ENCODE measurements at places on chromosomes 7 and 10. TPM values are rescaled to one million over a fixed set of nuclear protein-coding genes. Genes with fewer than 3 reads are reported as not detected.

The ARHGAP22 gene
- total RNA-seq, result 10.1 TPM

The FOXI2 gene
- total RNA-seq, result not detected

The ANKRD22 gene
- 0.42 TPM for total RNA-seq

The SCRN1 gene
- 63.3 TPM for total RNA-seq

The COL1A2 gene
- 659 TPM for total RNA-seq

DNA sequence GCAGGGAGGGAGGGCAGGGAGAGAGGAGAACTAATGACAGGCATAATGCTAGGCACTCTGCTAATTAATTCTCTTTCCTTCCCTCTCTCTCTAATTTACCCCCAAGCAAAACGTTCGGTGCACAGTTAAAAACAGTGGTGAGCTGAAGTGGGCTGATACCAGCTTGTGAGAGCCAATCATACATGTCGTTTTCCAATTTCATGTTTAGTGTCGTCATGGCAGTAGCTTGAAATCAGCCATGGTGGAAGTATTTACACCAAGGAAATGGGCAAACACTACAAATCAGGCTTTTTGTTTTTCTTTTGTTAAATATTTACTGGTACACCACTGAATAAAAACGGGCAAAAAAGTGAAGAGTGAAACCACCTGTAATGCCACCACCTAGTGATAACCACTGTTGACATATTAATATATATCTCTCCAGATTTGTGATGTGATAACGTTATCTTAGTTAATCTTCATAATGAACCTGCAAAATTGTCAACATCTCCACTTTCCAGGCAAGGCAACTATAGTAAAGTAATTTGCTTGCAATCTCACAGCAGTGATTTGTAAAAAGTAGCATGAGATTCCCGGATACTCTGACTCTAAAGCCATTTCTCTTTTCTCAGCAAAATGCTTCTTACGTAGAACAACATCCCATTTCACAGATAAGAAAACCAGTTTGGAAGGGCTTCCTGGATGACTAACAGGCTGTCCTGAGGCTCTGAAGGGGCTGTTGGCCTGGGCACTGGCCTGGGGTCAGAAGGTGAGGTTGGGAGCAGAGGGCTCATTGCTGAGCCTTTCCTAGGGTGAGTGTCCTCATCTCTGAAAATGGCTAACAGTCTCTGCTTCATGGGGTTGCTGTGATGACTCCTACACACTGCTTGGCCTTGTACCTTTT, 83.7 kb downstream of the ATXN7L1 start:
- DNase-seq, result no peak

- no peak for DNase-seq
Observed at GRCh38 chr10:102612964-102613275, 31.4 kb upstream of the TRIM8 start.

DNA sequence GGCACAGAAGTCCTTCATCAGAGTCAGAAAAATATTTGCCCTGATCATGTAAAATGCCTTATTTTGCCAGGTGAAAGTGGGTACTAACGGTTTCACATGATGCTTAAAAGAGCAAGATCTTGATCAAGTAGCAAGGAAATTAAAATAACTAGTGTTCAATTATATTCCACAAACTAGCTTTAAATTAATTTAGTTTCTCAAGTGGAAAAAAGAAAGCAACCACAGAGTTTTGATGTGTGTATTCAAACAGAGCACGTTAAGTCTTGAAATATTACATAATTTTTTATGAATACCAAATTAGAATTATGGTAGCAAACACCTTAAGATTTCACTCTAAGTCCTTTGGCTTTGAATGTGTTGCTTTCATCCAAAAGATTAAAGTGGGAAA, 47.3 kb downstream of the PIP4K2A start:
- DNase-seq, result no peak

DNA sequence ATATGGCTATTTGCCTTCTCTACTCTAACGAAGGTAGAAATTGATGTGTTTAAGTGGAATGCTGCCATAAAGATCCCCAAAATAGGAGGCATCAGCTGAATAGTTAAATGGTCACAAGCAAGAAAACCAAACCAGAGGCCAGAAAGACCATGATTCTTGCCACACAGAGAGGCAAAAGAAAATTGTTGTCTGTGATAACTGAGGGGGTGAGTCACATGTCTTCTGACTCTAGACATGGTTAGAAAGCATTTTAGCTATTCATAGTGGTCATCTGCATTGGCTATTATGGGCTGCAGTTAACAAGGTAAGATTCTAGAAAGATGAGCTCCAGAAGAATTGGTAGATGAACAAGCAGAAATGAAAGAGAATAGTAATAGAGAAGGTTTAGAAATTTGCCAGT, 361.4 kb upstream of the NPSR1 start:
- DNase-seq, result no peak

DNA sequence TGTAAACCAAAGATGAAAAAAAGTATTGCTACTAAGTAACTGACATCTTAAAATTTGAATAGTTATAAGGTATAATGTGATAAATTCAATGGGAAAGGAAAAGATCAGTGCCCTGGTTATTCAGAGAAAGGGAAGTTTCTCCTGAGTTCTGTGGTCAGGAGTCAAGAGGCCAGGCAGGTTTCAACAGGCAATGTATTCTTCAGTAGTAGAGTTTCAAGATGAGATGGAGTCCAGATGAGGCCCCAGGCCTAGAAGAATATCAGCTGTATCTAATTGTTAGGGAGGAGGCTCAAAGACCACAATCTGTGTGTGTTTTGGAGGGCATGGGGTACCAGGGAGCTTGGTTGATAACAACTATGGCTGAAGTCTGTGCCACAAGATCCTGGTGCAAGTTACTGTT, 101.4 kb upstream of the DLX6 start:
- DNase-seq, result no peak

DNA sequence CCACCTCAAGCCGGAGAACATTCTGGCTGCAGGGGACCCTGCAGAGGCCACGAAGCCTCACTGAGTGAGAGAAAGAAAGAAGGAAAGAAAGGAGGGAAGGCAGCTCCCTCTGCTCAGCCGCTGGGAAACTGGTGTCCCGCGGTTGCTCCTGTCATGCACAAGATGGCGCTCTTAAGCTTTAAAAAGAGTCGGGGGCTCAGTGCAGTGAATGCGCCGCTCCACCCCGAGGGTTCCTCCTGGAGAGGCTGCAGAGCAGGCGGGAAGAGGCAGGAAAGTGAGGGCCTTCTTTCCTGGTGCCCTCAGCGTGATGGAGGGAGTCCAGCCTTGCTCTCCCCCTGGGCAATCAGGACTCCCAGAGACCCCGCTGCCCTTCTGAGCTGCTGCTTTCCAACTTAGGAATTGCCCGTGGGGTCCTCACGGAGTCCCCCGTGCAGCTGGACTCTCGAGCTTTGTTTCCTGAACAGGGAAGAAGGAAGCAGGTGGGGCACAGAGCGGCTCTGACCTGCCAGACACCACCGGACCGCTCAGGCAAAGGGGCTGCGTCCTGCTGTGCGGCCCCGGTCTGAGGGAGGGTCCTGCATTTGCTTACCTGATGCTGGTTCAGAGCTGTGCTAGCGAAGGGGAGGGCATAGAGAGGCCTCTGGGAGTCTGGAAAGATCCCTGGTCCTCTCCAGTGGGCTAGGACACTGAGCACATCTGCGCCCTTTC, 141.9 kb upstream of the MKI67 start:
- no peak for DNase-seq

GRCh38 chr7:100584683-100585510, 1.0 kb downstream of the LRCH4 start:
- no peak for DNase-seq
